Suppressor macrophage treated with lipopolysaccharide for 4 hours (primary cell): ENCODE measurements at places on chromosomes 7 and 10.

DNA sequence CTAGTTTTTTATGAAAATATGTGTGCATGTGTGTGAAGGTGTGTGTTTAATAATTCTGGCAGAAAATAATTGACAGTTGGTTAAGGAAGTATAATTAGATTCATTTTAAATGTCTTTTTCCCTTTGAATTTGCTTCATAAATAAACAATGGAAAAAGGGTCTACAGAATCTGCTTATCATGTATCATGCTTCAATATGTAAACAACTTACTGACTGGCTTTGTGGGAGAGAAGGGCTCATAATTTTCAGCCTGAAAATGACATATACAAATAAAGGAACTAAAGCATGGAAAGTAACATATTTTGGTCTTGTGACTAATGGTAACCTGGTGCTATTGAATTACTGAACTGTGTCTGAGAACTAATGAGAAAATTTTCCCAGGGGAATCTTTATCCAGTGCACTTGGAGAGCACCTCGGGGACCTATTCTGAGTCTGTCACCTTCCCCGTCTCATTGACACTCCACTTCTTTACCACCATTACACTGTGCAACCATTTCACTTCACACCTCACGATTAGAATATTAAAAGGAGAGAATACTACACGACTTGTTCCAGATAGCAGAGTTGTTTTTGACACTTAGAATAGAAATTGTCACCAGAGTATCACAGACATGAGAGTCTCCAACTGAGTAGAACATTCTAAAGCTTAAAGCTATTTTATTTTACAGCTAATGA lies 298.6 kb downstream of the TFEC start:
- DNase-seq = no peak

DNA sequence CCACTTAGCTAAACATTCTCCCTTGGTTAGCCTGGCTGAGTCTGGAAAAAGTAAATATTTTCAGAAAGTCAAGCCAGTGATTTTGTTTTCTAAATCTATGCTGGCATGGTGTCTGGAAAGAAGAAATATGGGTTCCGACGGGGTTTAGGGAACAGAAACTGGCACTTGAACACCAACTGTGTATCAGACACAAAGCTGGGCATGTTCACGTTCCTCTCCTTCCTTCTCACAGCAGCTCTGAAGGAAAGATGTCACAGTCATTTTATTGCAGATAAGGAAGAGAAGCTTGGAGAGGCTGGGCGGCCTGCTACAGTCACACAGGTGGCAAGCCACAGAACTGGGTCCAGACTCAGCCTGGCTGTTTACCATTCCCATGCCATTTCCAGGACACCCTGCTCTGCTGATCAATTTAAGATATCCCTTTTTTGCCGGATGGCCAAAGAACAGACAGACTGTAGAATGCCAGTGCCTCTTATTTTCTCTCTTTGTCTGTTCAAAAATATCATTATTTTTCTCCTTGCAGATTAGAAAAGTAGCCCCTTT lies 118.8 kb downstream of the HERPUD2 start:
- peak; percentile 51 for DNase-seq

DNA sequence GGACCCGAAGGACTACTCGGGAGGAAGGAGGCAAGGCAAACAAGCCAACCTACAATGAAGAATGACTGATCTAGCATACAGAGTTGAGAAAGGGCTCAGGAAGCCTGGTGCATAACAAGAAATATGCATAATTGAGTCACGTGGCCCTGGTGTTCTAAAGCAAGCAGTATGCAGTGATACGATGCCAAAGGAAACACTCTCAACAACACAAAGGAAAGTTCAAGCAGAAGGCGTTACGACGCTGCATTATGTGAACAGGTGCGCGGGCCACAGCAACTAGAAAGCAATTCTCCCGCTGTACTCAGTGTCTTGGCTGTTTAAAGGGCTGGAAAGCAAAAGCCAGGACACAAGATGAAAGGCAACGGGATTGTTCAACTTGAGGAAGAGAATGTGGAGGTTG lies 100.8 kb downstream of the PRTFDC1 start:
- DNase-seq = no peak

GRCh38 chr10:104303594-104304355 lies 34.5 kb downstream of the ITPRIP start:
- DNase-seq = no peak

DNA sequence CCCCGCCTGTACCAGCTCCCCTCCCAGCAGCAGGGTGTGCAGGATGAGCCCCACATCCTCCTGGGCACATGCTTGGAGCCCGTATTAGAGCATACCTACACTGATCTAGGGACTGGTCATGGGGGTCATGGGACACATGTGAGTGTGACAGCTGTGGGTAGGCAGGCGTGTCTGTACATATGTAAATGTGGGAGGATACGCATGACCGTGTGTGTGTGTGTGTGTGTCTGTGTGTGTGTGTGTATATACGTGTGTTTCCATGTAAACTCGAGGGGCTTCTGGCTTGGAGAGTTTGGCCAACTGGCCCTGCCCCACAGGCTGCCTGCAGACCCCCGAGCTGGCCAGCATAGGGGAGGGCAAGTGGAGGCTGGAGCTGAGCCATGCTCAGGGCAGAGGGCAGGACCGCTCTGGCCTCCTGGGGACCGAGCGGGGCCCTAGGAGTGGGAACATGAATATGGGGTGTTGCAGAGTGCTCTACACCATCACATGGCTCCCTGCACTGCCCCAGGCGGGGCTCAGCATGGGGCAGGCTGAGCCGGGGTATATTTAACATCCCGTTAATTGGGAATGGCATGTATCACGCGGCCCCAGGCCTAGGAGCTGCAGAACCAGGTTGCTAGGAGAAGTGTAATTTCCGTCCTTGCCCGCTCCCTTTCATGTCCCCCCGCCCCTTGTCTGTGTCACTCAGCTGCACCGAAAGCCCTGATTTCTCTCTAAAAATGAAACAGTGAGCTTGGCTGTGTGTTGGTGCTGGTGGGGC lies 152.7 kb upstream of the PCBD1 start:
- DNase-seq = no peak

GRCh38 chr10:18351421-18351820 lies 211.2 kb downstream of the CACNB2 start:
- no peak for DNase-seq
